ENCODE measurements at places on chromosomes 7 and 10.

DNA sequence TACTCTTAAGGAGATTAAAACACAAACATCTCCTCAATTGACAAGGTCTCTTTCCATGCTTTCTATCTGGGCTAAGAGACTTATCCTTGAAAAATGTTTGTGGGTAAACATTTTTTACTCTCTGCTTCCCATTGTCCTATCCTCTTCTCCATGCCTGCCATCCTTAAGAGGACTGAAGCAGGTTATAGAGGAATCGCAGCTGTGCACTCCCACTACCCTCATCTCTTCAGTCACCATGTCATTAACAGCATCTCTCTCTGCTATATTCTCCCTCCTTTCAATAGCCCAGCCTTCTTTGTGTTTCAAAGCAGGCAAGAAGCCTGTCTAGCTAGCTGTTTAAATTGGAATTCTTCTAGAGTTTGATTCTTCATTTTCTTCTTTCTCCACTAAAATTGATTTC lies 22.6 kb downstream of the COL1A2 start:
- H3K36me3 ChIP-seq: no peaks in the 10 kb centered on the region
- H3K27me3 ChIP-seq: peaks cover 1% of the 10 kb centered on the region
- H3K4me1 ChIP-seq: no peaks in the 10 kb centered on the region

- DNase-seq: no peak
- H3K4me1 ChIP-seq: no peaks in the 10 kb centered on the region
- H3K27ac ChIP-seq: no peak overlapping the region
- H3K36me3 ChIP-seq: no peaks in the 10 kb centered on the region
Measured at GRCh38 chr10:131997366-131998049, 15.8 kb upstream of the BNIP3 start.

- H3K27ac ChIP-seq: no peak overlapping the region
- H3K4me1 ChIP-seq: peaks cover 2% of the 10 kb centered on the region
- peaks cover 24% of the 10 kb centered on the region for H3K27me3 ChIP-seq
- no peaks in the 10 kb centered on the region for H3K36me3 ChIP-seq
Measured at GRCh38 chr10:118116362-118116714, 69.6 kb upstream of the RAB11FIP2 start.

DNA sequence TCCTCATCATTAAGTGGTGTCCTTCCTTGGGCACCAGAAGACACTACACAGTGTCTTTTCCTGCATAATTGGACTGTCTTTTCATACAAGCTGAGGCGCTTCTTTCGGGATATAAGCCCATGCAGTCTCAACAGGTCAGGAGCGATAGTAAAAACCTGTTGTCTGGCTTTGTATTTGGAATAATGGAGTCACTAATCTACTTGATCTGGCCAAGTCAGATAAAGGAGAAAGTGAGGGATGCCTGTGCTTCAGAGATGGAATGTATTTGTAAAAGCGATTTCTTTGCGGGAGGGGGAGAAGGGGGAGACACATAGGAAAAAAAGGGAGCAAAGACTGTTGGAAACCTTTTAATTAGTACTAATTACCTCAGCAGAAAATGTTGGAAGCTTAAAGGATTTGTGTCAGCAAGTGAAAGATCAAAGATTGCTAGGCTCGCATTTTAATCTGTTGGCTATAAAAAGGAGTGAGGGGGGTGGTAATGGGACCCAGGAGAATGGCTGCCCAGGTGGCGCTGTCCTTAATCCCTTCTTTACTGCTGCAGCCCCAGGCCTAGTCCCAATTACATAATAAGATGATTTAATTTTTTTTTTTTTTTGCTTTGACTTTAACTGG lies 581.4 kb downstream of the LRMDA start:
- H3K27ac ChIP-seq: no peak overlapping the region
- H3K4me3 ChIP-seq: no peak overlapping the region
- no peaks in the 10 kb centered on the region for H3K4me1 ChIP-seq
- H3K36me3 ChIP-seq: no peaks in the 10 kb centered on the region

DNA sequence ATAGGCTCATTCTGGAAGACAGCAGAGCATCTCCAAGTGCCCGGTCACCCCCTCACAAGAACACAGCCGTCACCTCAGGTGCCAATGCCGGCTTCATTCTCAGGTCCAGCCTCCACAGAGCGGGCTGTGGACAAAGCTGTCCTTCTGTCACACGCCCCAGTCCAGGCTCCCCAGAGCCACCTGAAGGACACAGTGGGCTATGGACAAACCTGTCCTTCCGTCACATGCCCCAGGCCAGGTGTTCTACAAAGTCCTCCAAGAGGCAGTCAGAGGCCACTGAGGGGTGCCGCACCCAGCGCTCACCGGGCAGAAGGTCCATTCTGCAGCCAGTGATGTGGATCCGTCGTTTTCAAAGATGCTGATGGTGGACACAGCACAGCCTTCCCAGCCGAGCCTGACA lies 173.2 kb upstream of the PPP2R2D start:
- H3K27ac ChIP-seq: no peak overlapping the region
- H3K4me1 ChIP-seq: peaks cover 9% of the 10 kb centered on the region
- DNase-seq: no peak
- H3K27me3 ChIP-seq: peaks cover 5% of the 10 kb centered on the region
- H3K36me3 ChIP-seq: no peaks in the 10 kb centered on the region
- no peak overlapping the region for H3K4me3 ChIP-seq

DNA sequence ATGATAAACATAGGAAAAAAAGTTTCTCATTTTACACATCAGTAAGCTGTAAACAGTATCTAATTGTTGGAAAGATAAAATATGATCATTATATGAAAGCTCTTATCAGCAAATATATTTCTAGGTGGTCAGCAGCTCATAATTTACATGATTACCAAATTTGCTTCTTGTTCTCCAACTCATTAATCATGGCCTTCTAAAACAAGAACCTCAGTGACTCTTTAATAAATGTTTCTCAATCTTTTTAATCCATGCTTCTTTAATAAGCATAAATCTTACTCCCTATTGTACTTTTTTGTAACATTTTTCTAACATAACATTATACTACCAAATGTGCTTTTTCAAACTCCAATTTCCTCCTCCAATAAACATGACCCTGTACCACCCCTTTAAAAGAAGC lies 5.9 kb downstream of the ITGB1 start:
- H3K27ac ChIP-seq: no peak overlapping the region
- no peak for DNase-seq
- no peaks in the 10 kb centered on the region for H3K27me3 ChIP-seq
- peaks cover 72% of the 10 kb centered on the region for H3K4me1 ChIP-seq

DNA sequence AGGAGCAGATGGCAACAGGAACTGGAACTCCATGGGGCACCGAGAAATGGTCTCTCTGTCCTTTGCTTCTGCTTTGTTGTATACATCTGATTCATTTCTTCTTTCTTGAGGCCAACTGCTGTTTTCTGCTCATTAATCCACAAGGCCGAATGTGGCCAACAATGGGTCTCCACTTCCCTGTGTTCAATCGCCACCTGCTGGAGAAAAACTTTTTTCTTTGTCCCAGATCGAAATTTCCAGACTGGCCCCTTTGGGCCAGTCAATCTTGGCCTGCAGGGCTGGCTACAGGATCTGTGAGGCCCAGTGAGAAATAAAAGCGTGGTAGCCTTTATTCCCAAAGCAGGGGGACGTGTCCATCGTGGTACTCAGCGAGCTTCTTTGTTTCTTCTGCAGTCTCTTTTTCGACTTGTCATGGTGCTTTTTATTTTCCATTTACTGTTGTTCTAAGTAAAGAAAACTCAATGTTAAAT lies 58.8 kb downstream of the PARP12 start:
- no peak for DNase-seq
- no peak overlapping the region for H3K4me3 ChIP-seq
- H3K27me3 ChIP-seq: no peaks in the 10 kb centered on the region
- no peak overlapping the region for H3K27ac ChIP-seq

- no peak overlapping the region for H3K4me3 ChIP-seq
- H3K4me1 ChIP-seq: no peaks in the 10 kb centered on the region
- peaks cover 8% of the 10 kb centered on the region for H3K36me3 ChIP-seq
Measured at GRCh38 chr10:91820144-91820543, 21.9 kb downstream of the TNKS2 start.

DNA sequence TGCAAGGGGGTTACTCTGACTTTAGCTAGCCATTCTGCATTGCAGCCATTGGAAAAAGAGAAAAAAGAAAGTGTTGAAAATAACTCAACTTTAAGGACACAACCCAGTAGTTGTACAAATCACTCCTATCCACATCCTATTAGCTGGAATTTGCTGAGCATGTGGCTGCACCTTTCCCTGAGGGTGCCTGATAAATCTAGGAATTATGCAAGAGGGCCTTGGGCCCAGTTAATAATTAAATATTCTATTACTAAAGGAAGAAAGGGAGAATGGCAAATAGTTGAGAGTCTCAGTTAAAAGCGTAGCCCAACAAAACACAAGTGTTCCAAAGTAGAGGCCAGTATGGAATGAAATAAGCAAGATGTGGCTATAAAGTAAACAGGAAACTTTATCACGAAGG lies 200.9 kb upstream of the CNTNAP2 start:
- no peaks in the 10 kb centered on the region for H3K4me1 ChIP-seq
- no peaks in the 10 kb centered on the region for H3K36me3 ChIP-seq
- DNase-seq: no peak
- H3K4me3 ChIP-seq: no peak overlapping the region

- H3K4me3 ChIP-seq: no peak overlapping the region
- peaks cover 5% of the 10 kb centered on the region for H3K27me3 ChIP-seq
- H3K4me1 ChIP-seq: no peaks in the 10 kb centered on the region
- no peak for DNase-seq
- H3K27ac ChIP-seq: no peak overlapping the region
Measured at GRCh38 chr7:91239171-91239604, 25.0 kb upstream of the FZD1 start.

GRCh38 chr10:77004917-77005564 lies 632.6 kb downstream of the KCNMA1 start:
- H3K27me3 ChIP-seq: peaks cover 9% of the 10 kb centered on the region
- no peak overlapping the region for H3K27ac ChIP-seq

DNA sequence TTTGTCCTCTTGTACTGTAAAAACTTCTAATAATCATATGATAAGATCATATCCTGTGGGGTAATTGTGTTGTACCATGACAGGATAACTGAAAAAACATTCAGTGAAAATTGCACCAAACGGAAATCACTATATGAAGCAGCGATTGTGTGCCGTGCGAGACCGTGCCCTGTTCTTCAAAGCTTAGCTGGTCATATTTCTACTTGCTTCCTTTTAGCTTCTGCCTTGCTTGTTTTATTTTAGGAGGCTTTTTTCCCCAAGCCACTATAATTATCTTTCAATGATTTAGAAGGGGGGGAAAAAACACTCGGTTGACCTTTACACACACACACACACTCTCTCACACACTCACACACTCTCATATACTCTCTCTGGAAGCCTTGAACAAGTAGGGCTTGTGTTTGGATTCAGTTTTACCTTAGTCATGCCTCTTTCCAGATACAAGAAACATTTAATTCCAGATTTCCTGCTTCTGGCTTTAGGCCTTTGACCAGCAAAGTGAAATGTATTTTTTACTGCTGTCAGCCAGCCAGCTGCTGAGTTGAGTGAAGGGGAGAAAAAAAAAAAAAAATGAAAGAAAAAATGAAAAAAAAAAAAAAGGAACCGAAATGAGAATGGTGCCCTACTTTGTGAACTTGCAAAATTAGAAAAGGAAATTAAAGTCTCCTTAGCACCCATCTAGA lies 181.4 kb downstream of the ARID5B start:
- H3K36me3 ChIP-seq: peaks cover 20% of the 10 kb centered on the region
- peak overlapping the region; percentile 57 for H3K4me3 ChIP-seq
- peak overlapping the region; percentile 53 for H3K27ac ChIP-seq
- peaks cover 14% of the 10 kb centered on the region for H3K4me1 ChIP-seq
- peak; percentile 45 for DNase-seq
- H3K27me3 ChIP-seq: no peaks in the 10 kb centered on the region

- no peaks in the 10 kb centered on the region for H3K27me3 ChIP-seq
- H3K27ac ChIP-seq: no peak overlapping the region
- H3K4me1 ChIP-seq: no peaks in the 10 kb centered on the region
- DNase-seq: no peak
- no peaks in the 10 kb centered on the region for H3K36me3 ChIP-seq
Measured at GRCh38 chr7:18457832-18458231, 37.7 kb upstream of the HDAC9 start.

DNA sequence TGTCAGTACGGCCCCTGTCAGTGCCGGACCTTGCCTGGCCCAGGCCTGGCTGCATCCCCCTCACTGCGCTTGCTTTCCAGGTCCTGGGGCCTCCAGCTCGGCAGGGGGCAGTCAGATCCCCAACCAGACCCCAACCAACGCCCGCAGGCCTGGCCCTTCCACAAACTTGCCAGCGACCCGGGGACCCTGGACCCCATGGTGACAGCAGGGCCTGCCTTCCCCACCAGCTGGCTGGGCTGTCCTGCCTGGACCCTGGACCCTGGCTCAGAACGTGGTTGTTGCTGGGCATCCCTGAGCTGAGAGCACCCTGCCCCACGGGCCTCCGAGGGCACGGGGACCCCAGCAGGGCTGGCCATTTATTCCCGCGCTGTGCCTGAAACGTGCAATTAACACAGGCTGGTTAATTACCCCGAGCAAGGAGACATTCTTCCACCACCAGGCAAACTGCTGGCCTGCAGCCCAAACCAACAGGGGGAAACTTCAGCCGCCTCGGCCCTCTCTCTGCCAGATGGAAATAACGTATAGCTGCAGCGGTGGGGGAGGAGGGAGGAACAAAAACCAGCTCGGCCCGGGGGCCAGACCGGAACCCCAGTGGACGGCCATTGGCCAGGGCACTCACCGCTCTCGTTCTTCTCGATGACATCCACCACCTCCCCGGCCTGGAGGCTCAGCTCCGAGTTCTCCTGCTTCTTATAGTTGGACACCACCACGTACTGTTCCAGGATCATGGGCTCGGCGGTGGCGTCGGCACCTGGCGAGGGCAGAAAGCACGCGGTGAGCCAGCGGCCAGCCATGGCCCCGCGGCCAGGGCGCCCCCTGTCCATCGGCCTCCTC lies 167.1 kb downstream of the NEURL1 start:
- peak; percentile 19 for DNase-seq
- H3K4me1 ChIP-seq: peaks cover 21% of the 10 kb centered on the region
- no peaks in the 10 kb centered on the region for H3K27me3 ChIP-seq
- H3K4me3 ChIP-seq: peak overlapping the region; percentile 88

- H3K4me1 ChIP-seq: peaks cover 22% of the 10 kb centered on the region
- H3K4me3 ChIP-seq: no peak overlapping the region
- no peaks in the 10 kb centered on the region for H3K27me3 ChIP-seq
- H3K36me3 ChIP-seq: no peaks in the 10 kb centered on the region
- H3K27ac ChIP-seq: no peak overlapping the region
Measured at GRCh38 chr10:71864911-71865361, 13.9 kb upstream of the PSAP start.

GRCh38 chr10:804787-805619 lies 115.5 kb upstream of the DIP2C start:
- no peaks in the 10 kb centered on the region for H3K27me3 ChIP-seq
- peaks cover 4% of the 10 kb centered on the region for H3K36me3 ChIP-seq
- peaks cover 13% of the 10 kb centered on the region for H3K4me1 ChIP-seq
- H3K27ac ChIP-seq: no peak overlapping the region

DNA sequence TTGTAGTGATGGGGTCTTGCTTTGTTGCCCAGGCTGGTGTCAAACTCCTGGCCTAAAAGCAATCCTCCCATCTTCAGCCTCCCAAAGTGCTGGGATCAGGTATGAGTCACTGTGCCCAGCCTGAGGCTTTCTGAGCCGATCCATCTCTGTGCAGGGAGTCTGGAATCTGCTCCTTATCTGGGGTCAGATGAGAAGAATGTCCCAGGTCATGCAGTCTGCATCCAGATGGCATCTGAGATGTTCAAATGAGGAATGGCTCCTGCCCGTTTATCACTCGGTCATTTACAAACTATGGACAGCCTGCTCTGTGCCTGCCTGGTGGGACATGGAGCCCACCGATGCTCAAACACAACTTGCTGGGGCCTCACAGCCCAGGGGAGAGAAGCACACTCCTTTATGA lies 11.1 kb upstream of the SLC18A3 start:
- H3K4me3 ChIP-seq: no peak overlapping the region
- peaks cover 2% of the 10 kb centered on the region for H3K4me1 ChIP-seq
- peaks cover 50% of the 10 kb centered on the region for H3K27me3 ChIP-seq
- no peak for DNase-seq

GRCh38 chr7:94739180-94739579 lies 83.2 kb upstream of the SGCE start:
- H3K4me1 ChIP-seq: no peaks in the 10 kb centered on the region
- no peaks in the 10 kb centered on the region for H3K36me3 ChIP-seq
- no peaks in the 10 kb centered on the region for H3K27me3 ChIP-seq
- no peak overlapping the region for H3K4me3 ChIP-seq

All from naive thymus-derived CD8-positive, alpha-beta T cell (primary cell).